HFF-Myc (cell line): ENCODE measurements at places on chromosomes 7 and 10.

GRCh38 chr10:13049774-13050420 is 48.4 kb upstream of the CCDC3 start:
- DNase-seq: no peak

GRCh38 chr7:124027236-124027635 is 5.6 kb downstream of the TMEM229A start:
- no peak for DNase-seq

DNA sequence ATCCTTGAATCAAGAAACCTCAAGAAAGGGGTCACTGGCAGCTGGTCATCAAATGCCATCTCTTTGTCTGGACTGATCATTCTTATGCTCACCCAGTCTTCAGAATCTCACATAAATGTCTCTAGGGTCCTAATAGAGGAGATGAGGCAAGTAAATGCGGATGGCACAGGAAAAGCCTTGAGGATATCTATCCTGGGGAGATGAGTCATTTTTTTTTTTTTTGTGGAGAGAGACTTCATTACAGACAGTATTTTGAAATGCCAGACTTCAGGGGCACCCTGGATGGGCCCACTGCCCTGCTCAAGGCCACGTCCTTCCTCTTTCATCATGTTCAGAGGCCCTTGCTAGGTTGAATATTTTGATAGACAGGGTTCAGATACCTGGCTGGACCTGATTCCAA is 19.5 kb upstream of the PLPP4 start:
- DNase-seq: no peak

- no peak for DNase-seq
Measured at GRCh38 chr10:12777840-12778585, 223.5 kb downstream of the CCDC3 start.

- DNase-seq: peak; percentile 17
Measured at GRCh38 chr7:128904381-128905197, 5.9 kb downstream of the KCP start.

DNA sequence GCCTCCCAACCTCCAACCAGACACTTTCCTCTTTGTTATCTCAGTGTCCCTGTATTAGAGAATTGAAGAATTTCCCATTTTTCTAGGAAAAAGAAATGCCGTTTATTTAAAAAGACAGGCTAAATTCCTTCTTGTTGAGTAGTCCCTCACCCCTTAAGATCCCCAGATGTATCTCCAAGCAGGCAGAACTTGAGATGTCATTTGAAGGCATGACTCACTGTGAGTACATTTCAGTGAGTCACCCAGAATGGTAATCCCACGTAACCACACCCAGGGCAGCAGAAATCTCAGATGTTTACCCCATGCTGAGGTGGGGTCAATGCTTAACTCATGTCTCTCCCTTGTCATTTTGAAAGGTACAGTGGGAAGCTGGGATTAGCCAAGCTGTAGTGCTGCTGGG is 4.4 kb downstream of the ZNF655 start:
- peak; percentile 98 for DNase-seq

DNA sequence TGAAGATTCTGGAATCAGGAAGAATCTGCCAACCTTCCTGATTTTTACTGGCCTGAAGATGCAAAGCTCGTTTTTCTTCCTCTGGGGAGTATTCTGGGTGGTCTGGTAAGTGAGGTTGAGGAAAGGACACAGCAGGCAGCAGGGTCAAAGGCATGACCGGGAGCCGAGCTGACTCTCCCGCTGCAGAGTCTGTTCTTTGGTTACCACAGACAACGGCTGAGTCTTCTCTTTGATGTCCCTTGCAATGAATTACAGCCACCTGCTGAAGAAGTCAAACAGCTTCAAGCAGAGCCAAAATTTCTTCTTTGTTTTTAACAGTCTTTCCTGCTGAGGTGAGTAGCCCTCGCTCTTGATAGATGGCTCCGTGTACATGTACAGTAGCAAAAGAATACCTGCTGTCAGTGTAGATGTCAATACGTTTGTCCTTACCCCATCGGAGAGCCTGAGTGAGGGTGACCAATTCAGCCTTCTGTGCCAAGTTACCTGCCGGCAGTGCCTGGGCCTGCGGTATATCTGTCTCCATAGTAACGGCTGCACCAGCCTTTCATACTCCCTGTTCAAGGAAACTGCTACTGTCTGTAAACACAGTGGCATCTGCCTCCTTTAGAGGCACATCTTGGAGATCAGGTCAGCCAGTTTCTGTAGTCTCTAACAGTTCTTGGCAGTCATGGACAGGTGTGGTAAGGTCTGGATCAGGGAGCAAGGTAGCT is 76.4 kb downstream of the PRR15 start:
- DNase-seq: no peak

- DNase-seq: no peak
Measured at GRCh38 chr7:54015251-54015650, 526.9 kb upstream of the VSTM2A start.

DNA sequence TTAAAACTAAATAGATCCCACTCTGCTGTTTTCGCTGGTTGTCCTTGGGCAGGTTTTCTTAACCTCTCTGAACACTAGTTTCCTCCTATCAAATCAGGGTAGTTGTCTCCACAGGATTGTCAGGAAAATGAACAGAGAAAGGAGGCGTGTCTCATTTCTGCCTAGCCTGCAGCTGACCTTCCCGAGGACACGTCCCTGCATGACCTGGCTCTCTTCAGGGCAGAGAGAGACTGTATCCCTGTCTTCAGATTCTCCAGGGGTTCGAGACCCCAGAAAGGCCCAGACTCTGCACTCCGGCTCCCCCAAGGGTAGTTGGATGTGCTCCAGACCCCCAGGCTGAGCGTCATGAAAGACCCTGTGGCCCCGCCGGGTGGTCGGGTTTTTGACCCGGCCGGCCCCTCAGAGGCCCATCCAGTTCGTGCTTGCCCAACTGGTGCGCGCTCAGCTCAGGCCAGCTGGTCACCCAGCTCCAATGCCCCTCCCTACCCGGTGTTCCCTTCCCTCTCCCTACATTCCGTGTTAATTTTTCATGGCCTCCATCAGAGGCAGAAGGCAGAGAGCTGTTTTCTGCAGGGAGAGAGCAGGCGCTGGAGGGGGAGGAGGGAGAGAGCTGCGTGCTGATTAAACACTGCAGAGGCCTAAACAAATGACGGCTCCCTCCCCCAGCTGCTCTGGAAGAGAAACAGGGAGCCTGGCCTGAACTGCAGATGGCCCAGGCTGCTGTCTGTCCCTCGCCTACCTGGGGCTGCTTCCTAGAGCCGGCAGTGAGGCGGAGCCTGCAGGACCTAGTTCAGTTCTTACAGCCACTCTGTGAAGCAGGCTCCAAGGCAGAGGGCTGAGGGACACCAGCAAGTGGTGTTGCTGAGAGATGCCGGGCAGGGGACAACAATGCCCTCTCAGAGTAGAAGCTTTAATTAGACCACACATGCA is 86.2 kb upstream of the PPIF start:
- DNase-seq: no peak

DNA sequence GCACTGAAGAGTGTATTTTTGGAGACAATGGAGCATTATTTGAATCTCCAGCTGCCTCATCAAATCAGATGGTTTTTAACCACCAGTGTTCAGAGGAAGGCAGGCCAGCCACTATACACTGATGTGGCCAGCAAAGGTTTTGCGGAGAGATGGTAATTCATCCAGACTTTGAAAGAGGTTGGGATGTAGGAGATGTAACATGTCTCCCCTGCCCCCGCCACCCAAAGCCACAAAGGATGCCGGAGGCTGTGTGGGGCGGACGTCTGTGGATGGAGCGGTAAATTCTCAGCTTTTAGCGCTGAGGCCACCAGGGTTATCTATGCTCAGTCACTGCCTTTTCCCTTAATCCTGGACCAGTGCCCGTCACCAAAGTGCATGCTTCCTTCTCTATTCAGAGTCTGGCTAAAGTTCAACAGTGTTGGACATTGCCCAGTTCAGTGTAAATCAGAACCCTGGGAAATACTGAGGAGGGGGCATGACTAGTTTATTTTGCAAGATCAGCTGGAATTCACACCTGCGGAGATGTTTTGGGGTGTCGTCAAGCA is 3.7 kb upstream of the TRIP6 start:
- no peak for DNase-seq

GRCh38 chr10:133159950-133160825 is at the start of gene KNDC1:
Gene KNDC1, plus strand, starts transcription at chr10:133160219. Its CDS starts 249 bp downstream, at chr10:133160468.
- DNase-seq: no peak
